Activated naive CD8-positive, alpha-beta T cell treated with anti-CD3 and anti-CD28 coated beads, Interleukin-2, amount 50 U/mL, for 24 hours (primary cell): ENCODE measurements at places on chromosomes 5 and 9.

DNA sequence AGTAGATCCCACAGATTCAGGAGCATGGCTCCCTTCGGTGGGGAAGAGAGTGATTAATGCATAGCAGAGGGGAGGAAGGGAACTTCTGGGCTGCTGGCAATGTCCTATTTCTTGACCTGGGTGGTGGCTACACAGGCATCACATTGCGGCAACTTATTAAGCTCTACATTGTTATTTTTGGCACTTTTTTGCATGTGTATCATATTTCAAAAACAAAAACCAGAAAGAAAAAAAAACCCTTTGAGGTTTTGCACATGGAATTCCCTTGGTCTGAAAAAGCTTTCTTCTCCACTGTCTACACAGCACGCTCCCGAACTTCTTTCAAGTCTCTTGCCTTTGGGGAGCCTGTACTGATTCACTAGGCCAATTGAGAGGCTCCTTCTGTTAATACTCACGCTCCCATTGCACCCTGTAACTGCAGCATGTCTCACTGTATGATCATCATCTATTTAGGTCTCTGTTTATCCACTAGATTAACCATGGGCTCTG lies 25.1 kb downstream of the CEMIP2 start:
- DNase-seq = no peak

DNA sequence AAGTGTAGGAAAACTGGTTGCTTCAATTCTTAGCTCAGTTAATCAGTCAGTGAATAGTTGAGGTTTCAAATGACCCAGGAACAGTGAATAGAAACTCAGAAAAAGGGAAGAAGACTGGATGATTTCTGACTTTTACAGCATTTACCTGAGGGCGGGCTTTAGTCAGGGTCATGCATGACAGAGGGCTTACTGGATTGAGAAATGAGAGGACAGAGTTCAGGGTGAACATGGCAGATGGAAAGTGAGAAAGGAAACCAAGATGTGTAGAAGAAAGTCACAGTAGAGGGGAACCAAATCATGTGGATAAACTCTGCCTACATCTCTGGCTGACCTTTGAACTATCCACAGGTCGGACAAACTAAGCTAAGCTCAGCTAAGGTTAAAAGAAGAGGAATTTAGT lies 596.0 kb downstream of the SEMA5A start:
- DNase-seq = no peak

- no peak for DNase-seq
These were observed 36.8 kb downstream of the EGR1 start for GRCh38 chr5:138502121-138502520.

- DNase-seq = no peak
These were observed 45.1 kb downstream of the PRRT1B start for GRCh38 chr9:131590449-131590848.
